ENCODE measurements at places on chromosomes 13 and 19.

DNA sequence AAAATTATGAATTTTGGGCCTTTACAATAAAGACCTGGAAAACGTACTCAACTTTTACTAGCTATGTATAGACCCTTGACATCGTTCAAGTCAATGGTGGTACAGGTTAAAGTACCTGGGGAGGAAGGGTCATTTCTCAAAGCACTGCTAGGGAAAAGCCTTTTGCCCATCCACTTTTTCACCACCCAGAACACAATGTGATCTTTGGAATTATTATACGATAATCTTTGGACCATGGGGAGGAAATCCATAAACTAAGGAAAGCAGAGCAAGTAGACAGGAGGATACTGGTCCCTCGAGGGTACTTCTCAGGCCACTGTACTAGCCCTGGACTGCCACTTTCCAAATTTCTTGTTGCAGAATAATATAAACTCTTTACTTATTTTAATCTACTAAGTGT is 39.5 kb downstream of the UBL3 start:
- DNase-seq, result no peak

DNA sequence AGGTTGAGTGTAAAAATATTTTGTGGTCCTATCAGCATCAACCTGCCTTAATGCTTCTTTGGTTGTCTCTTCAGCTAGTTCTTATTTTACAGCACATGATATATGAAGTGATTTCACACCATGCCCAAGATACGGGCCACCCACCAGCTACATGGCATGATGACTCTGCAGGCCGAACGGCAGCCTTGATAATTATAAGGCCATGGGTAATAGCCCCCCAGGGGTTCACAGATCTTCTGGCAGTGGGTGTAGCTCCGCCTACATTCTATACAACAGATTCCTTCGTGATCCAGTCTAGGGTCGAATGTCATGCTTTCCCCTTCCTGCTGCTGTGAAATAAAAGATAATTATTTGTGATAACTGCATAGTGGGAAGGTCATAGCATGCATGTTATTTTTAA is 36.1 kb downstream of the CNMD start:
- no peak for DNase-seq

- DNase-seq, result peak; percentile 64
Observed at GRCh38 chr13:108155185-108156106, 59.9 kb downstream of the LIG4 start.

DNA sequence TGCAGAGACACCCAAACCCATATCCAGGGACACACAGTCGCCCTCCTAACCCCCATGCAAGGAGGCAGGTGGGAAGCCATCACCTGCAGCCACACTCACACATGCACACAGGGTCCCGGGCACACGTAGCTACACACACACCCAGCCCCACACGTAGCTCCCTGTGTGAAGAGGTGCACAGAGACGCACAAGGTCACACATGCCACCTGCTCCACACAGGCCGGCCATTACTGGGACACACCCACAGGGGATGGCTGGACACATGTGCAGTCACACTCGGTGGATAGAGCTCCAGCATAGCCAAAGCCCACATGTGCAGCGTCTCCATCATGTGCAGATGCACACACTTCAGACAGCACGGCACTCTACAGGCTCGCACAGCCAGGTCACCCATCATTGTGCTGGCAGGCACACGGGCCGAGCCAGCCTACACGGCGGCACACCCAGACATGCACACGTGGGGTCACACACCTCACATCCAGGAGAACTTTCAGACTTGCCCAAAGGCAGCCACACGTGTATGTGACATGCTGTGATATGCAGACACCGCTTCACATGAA is 1.1 kb downstream of the ZNF835 start:
- DNase-seq, result no peak

- DNase-seq, result no peak
Observed at GRCh38 chr13:88107570-88107969, 436.4 kb downstream of the SLITRK5 start.

DNA sequence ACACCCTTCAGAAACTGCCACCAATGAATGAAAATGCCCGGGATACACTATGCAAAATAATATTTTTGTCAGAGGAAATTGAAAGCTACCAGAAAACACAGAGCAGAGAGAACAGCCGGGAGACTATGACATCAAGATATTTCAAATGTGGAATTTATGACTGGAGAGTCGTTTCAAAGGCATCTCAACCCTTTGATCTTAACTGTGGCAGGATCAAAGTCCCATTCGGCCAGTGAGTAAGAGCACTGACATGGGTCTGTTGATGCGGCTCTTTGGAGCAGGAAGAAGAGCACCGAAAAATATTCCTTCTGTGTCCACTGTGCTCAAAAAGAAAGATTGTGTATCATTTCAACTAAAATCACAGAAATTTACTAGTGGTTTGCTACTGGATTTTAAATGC is 201.9 kb downstream of the RFC3 start:
- no peak for DNase-seq

DNA sequence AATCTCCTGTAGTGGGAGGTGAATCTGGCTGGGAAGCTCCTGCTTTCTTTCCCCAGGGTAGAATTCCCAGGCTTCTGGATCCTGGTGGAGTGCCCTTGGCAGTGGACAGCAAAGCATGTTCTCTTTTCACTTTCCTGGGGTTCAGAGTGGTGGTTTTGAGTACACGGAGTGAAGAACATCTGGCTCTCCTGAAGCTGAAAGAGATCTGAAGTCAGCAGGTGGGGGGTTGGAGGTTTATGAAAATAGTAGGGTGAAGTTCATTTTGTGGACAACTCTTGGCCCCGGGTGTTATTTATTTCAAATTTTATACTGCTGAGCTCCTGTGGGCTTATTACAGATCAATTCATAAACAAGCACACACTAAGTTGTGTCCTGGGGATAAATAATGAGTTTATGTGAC is 497.3 kb downstream of the KLF5 start:
- DNase-seq, result no peak

DNA sequence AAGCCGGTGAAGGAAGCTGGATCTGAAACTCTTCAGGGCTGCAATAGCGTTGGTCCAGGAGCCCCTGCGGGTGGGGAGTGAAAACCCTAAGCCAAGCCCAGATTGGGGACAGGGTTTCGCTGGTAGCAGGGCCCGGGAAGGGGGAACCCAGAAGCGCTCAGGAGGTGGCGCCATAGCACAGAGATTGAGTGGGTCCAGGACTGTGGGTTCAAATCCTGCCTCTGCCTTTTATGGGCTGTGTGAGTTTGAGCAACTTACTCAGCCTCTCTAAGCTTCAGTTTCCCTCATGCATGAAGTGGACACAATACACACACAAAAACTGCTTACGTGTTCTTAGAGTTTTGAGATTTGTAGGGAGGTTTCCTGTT is 8.3 kb upstream of the SYCN start:
- peak; percentile 57 for DNase-seq

GRCh38 chr13:41029629-41030028 is 10.5 kb upstream of the ELF1 start:
- DNase-seq, result peak; percentile 43

DNA sequence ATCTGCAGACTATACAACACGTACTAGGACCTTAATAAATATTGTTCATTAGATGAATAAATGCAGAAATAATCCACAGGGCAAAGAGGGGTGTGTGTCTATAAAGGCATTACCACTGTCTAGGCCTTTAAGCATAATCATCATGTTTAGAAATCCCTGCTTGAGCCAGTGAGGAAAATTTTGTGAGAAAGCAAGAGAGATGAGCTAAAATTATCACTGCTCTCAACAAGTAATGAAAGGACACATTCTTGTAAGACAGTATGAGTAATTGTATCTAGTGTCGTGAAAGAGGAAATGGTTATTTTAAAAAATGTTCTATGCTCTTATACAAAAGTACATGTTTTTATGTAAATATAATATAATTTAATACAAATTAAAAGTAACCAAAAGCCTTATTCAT is 1699.4 kb downstream of the PCDH9 start:
- no peak for DNase-seq

DNA sequence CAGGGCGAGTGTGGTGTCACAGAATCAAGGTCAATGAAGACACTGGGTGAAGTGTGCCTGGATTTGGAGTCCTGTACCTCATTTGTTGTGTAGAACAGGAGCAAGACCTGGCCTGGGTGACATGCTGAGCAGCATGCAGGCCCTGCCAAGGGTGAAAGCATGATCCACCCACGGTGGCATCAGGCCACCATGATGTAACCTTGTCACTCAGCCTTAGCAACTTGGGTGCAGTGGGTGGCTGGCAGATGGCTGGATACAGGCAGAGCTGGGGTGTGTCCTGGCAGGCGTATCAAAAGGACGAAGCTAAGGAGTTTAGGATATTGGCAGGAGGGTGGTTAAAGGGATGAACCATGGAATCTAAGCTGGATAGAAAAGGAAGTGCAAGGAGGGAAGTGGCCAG is 10.3 kb downstream of the THSD1 start:
- DNase-seq, result no peak

GRCh38 chr19:2413629-2414028 is 13.8 kb downstream of the TIMM13 start:
- DNase-seq, result no peak

- DNase-seq, result peak; percentile 11
Observed at GRCh38 chr13:21676611-21677021, 5.7 kb downstream of the FGF9 start.

DNA sequence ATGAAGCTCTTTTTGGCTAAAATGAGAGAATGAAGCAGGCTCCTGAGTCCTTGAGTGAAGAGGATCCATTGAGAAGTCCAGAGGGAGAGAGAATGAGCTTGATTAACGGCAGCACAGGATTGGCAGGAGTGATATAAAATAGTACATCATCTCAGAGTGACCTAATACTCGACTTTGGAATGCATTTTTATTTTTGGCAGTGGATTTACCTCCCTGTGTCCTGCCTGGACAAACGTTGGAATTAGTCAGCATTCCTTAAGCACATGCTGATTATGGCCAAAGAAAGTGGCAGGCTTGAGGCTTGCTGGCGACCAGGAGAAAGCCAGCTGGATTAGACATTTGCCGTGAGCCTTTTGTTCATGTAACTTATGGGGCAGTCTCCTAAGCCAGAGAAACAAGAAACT is 22.9 kb downstream of the LRCH1 start:
- no peak for DNase-seq

- DNase-seq, result no peak
Observed at GRCh38 chr19:39152066-39152465, 26.5 kb downstream of the PAK4 start.

- DNase-seq, result no peak
Observed at GRCh38 chr19:367963-368629, 23.5 kb upstream of the MIER2 start.

DNA sequence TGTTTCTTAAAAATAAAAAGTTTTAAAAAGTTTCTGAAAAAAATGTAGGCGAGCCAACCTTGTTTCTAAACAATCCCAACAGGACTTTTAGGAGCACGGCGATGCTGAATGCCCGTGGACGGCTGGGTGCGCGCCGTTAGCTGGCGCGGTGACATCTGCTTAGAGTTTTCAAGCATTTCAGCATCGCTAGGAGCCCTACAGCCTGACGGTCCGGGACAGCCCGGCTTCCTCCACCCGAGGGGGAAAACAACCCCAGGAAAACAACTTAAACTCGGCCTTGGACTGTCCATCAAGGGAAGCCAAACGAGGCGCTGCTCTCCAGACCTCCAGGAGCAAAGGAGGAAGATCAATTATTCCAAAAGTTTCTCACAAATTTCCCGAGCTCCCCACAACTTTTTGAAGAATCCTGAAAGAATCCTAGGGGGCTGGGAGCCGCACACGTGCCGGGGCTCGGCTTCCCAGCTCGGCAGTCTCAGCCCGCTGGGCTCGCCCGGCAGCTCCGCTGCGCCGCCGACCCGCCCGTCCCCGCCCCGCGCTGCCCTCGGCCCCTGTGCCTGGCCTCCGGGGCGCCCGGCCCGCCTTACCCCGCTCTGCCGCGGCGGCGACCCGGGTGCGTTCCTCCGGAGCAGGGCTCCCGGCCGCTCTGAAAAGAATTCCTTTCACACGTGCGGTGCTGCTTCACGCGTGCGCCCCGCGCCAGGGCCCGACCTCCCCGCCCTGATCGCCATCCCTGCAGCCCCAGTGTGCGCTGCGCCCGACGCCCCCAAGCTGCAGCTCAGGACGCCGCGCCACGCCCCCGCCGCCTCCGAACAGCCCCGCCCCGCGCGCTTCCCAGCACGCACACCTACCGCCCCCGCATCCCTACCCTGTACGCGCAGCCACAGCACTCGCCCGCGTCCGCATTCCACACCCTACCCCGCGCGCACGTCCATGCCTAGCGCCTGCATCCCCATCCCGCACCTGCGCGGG is at the start of gene GJA3:
Gene GJA3 (minus strand): TSS at position 747 of the 969 bp plus-strand sequence. CDS start 17,764 bp downstream, outside the sequence.
- peak; percentile 41 for DNase-seq

DNA sequence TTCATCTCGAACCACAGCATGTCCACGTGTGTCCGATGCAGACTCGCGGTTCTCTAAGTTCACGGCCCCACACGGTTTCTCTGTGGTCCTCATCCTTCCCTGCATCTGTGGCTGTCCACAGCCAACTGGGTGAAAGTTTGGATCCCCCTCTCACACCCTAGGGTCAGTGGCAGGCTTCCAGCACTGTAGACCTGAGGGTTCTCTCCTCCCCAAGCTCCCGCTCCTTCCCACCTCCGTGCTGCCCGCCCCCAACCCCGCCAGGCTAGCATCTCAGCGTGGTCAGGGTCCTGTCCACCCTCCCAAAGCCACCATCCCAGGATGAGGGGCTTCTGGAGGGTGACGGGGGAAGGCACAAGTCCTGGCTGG is 3.0 kb downstream of the ANGPTL4 start:
- DNase-seq, result no peak

- DNase-seq, result no peak
Observed at GRCh38 chr13:25778365-25778764, 273.5 kb downstream of the SHISA2 start.

DNA sequence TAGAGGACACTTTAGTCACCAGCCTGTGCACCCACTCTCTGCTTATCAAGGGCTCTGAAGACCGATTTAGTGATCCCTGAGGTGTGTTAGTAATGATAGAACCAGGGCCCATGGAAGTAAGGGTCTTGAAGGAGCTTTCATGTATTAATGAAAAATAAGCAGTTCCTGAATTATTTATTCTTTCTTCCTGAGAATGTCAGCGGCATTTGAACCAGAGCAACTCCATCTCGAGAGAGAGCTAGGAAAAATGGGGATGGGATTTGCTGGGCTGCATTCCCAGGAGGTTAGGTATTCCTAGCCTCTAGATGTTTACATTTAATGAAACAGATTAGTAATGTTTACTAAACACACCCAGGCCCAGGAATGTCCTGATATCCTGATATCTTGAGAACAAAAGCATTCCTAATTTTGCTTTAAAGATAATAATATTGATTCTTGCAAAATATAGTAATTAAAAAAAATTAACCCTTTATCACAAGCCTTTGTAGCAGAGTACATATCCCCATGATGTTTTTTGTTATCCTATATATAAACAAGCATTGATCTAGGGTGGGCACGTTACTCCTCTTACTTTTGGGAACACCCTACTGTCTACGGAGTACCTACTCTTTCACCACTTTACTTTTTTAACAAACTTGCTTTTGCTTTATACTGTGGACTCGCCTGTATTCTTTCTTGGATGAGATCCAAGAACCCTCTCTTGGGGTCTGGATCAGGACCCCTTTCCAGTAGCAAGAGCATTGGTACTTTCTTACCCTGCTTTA is 63.1 kb downstream of the COG3 start:
- DNase-seq, result no peak

DNA sequence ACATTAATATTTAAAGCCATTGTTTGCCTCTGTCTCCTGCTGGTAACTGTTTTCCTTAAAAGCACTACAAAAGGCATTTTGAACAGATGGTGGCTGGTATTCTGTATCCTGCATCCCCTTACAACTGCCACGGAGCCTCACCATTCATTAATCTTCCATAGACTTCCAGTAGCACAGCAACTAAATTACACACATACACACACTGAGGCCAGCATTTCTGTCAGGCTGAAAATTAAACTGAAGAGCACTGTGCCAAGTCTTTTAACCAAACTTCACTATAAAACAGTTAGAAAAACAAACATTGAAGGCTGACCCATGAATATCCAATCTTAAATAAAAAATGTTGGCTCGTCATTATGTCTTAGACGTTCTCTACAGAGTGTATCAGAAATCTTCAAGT is 697.8 kb downstream of the DACH1 start:
- DNase-seq, result no peak

GRCh38 chr13:97559981-97560380 is 126.0 kb downstream of the RAP2A start:
- DNase-seq, result no peak
